A549 treated with ZK216348 at 1 μM for 4 hours (cell line): ENCODE measurements at places on chromosomes 5 and 9. TPM values are rescaled to one million over a fixed set of nuclear protein-coding genes. Genes with fewer than 3 reads are reported as not detected.

EQTN gene
- not detected in 5 replicates for total RNA-seq

SLC22A4 gene
- 2.9 to 5.7 TPM (median 4.5 TPM) in 5 replicates for total RNA-seq

CNTNAP3 gene
- 7.4 to 12.7 TPM (median 9.9 TPM) in 5 replicates for total RNA-seq

C1QTNF3 gene
- total RNA-seq, result 0.09 to 0.33 TPM (median 0.13 TPM) in 4 of 5 replicates, not detected in the other

MSX2 gene
- 3.0 to 5.7 TPM (median 5.4 TPM) in 5 replicates for total RNA-seq

TAS2R1 gene
- total RNA-seq, result not detected in 5 replicates

SLC34A1 gene
- not detected in 5 replicates for total RNA-seq

CDH6 gene
- 0.07 to 0.15 TPM (median 0.11 TPM) in 4 of 5 replicates, not detected in the other for total RNA-seq

CNOT8 gene
- 25.7 to 38.4 TPM (median 36.5 TPM) in 5 replicates for total RNA-seq

BHMT2 gene
- total RNA-seq, result not detected in 5 replicates

EMB gene
- total RNA-seq, result 3.8 to 9.0 TPM (median 6.1 TPM) in 5 replicates

CRHBP gene
- not detected in 5 replicates for total RNA-seq

LHX3 gene
- total RNA-seq, result 0.09 to 0.14 TPM (median 0.12 TPM) in 4 of 5 replicates, not detected in the other

CDX1 gene
- total RNA-seq, result not detected in 5 replicates

IFNA2 gene
- total RNA-seq, result not detected in 5 replicates

BTNL8 gene
- not detected in 5 replicates for total RNA-seq

OXCT1 gene
- total RNA-seq, result 2.4 to 4.9 TPM (median 2.6 TPM) in 5 replicates

GLDC gene
- 13.6 to 14.5 TPM (median 14.1 TPM) in 5 replicates for total RNA-seq

ERCC6L2 gene
- total RNA-seq, result 6.7 to 13.6 TPM (median 11.7 TPM) in 5 replicates

GOLM1 gene
- total RNA-seq, result 97.6 to 121 TPM (median 114 TPM) in 5 replicates

CA9 gene
- 3.0 to 7.1 TPM (median 6.1 TPM) in 5 replicates for total RNA-seq

GRIN3A gene
- not detected in 5 replicates for total RNA-seq

ATP10B gene
- total RNA-seq, result not detected in 5 replicates

SEMA6A gene
- 0.11 TPM in 1 of 5 replicates, not detected in the others for total RNA-seq

CARTPT gene
- not detected in 5 replicates for total RNA-seq

OR1J4 gene
- total RNA-seq, result not detected in 5 replicates

ADRB2 gene
- total RNA-seq, result 0.53 to 1.2 TPM (median 0.73 TPM) in 5 replicates

ALDH1A1 gene
- 4,093 to 6,603 TPM (median 5,109 TPM) in 5 replicates for total RNA-seq

POU5F2 gene
- total RNA-seq, result 0.04 TPM in 1 of 5 replicates, not detected in the others

ARHGEF37 gene
- total RNA-seq, result 1.2 to 1.5 TPM (median 1.4 TPM) in 5 replicates

FAM221B gene
- total RNA-seq, result not detected in 5 replicates

ITK gene
- 0.17 to 0.29 TPM (median 0.26 TPM) in 3 of 5 replicates, not detected in the others for total RNA-seq

GPR150 gene
- total RNA-seq, result 0.11 to 0.15 TPM (median 0.12 TPM) in 3 of 5 replicates, not detected in the others
